Astrocyte of the hippocampus (primary cell): ENCODE measurements at places on chromosomes 2 and 18.

- peak; percentile 75 for DNase-seq
Measured at GRCh38 chr18:42038936-42039335, 83.9 kb downstream of the PIK3C3 start.

DNA sequence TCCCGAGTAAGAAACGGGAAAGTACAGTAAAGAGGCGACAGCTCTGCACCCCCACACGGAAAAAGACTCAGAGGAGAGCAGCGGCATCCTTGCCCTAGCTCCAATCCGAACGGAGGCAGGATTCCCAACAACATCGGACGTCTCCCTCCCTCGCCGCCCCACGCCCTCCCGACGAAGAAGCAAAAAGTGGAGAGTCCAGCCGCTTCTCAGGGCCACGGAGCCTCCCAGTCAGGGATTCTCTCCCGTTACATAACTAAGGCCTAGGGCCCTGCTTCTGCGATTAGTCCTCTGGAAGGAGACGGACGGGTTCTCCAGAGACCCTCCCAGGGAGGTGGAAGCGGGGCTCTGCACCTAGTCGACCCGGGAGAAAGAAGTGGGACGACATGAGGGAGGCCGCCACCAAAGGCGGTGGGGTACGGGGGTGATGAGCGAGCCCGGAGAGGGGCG is 587 bp downstream of the SUMO1 start:
- DNase-seq = peak; percentile 71

- DNase-seq = peak; percentile 51
Measured at GRCh38 chr2:287911-288757, at the start of gene ALKAL2. ALKAL2 (minus strand) TSS chr2:288091; CDS start chr2:287835, 256 bp downstream.

GRCh38 chr2:179107737-179108136 is 57.8 kb upstream of the CCDC141 start:
- no peak for DNase-seq

DNA sequence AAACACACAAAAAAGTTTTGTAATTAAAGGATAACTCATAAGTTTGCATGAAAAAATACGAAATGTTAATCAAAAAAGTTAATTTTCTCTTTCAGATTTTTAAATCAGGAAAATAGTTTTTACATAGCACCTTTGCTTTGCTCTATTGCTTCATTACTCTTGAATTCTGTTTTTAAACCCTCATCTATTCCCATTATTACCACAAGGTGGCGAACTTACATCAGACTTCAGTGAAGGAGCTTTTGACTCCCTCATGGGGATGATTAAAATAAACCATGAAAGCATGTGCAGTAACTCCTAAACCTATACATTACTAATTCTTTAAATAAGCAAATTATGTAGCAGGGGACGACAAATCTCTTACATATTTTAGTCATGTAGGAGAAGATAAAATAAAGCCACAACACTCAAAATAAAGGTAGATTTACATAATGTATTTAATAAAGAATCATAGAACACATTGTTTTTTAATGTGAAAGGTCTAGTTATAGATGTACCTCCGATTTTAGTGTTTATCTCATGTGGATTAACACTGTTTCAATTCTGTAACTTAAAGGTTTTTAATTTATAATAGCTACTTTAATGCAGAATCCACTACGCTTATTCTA is 105.2 kb downstream of the NETO1 start:
- DNase-seq = peak; percentile 79

- DNase-seq = no peak
Measured at GRCh38 chr2:20172273-20173055, 52.5 kb downstream of the SDC1 start.

DNA sequence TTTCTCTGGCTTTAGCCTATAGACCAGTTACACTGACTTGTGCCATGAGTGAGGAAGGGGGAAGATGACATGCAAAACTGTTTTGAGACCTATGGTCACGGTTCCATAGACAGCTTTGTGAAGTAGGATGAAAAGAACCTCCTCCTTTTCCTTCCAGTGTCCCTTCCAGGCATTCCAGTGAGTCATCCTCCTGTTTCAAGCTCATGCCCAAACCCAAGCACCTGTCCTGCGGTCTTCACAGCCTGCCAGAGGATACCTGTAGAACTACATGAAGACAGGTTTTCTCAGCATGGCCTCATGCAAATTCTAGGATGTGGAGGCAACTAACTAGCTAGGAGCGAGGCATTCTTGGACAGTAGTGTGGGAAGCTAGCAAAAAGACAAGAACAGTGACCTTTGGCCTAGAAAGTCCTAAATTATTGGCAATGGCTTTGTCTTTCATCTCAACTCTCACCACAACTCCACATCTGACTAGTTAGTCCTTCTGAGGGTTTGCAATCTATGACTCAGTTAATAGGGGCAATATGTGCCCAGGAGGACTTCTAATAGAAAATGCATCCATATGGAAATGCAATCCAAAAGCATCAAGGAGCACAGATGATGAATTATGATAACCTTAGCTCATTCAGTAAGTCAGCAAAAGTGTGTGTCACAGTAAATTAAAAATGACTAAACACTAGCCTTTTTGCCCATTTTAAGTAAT is 154.7 kb downstream of the RBM43 start:
- DNase-seq = no peak

- DNase-seq = peak; percentile 43
Measured at GRCh38 chr2:112163541-112163981, 25.4 kb downstream of the FBLN7 start.

DNA sequence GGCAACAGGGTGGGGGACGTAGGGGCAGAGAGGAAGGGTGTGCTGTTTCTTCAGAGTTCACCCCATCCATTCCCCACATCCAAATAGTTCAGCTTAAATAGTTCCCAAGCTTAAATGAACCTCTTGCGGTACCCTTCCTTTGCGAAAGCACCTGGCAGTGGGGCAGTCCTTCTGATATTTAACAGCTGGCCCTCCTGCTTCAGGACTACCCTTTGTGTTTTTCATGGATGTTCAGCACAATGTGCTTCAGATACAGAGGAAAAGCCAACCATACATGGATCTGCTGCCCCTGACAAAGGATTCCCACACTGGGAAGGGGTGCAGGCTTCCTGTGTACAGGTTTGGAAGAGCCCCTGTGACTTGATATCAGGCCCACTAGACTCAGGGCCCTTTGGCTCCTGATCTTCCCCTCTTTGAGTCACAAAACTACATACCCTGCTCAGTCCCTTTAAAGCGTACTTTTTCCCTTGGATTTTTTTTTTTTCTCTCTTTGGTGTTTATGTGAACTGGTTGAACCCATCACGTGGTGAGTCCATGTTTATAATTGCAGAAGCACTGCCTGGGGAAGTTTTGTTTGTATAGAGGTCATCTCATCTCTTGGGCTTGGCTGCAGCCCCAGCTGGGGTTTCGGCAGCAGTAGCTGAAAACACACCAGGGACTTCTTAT is 45.3 kb upstream of the IGFBP5 start:
- DNase-seq = no peak

DNA sequence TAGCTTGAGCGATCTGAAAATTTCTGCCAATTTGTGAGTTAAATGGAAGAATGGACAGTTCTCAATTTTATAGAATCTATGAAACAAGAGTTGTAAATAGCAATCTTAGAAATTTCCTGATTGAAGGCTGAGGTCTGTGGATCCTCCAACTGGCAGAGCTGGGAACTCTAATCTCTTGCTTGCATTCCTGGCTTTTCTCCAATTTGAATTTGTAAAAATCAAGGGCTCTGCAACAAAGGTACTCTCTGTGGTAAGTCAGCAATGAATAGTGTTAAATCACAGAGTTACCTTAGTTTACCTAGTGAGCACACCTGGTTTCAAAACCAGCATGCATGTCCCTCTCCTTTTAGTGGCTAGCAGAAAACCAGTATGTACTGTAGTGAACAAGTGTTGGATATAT is 1070.5 kb downstream of the TDRD15 start:
- DNase-seq = no peak

GRCh38 chr2:224196810-224197209 is 157.7 kb upstream of the SERPINE2 start:
- no peak for DNase-seq

DNA sequence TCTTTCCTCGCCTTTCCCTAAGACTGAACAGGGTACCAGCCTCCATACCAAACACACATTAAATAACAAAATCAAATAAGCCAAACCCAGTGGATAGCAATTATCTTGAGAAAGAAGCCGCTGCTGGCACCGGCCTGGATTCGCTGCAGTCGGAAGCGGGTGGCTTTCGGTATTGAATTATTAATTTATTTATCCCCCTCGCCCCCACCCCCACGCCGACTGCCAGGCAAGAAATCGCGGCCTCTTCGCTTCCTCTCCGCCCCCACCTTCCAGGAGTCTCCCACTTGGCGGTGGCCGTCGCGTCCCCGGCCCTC is 370 bp upstream of the ZNF804A start:
- no peak for DNase-seq

DNA sequence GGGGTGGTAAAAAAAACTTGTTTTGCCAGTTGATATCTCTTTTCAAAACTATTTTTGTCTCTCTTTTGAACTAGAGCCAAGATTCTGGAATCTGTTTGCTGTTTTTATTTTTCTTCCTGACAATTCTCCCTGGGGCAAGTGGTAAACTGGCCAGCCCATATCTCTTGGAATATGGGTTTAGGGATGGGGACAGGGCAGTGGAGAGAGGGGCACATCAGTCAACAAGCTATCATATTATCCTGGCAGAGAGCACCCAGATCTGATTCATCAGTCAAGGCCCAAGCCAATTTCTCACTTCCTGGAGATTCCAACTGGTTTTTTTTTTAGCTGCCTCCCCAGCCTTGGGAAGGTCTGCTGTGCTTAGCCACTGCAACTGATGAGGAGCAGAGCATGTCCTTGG is 52.3 kb downstream of the ARHGAP28 start:
- DNase-seq = peak; percentile 43

GRCh38 chr2:237629739-237630138 is 2.4 kb downstream of the LRRFIP1 start:
- DNase-seq = no peak

DNA sequence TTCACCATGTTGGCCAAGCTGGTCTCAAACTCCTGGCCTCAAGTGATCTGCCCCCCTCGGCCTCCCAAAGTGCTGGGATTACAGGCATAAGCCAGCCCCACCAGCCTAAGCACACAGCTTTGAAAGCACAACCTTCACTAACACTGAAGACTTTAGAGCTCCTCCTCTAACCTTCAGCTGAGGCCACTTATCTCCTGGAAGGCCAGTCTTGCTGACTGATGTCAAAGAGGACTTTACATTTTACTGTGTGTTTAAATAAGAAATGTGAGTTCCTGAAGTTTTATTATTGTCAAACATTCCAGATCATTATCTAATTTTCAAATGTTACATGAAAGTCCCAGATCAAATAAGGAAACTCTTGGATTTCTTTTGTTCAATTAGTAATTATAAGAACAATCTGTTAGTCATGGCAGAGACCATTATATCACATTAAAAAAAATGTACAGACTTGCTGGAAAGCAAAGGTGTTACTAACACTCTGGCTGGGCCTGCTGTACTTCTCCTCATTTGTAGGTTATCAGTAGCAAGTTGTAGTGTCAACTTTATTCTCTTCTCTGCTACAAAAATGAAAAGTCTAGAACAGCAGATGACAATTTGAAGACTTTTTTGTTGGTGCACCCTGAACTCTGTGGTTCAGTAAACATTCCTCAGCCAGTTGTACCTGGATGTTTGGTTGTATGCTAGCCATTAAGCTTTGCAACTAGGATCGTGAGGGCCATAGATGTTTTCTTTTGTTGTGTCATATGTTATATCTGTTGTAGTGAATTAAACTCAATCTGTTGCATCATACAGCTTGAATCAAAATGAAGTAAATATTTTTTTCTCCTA is 80.0 kb downstream of the AOX1 start:
- DNase-seq = no peak

DNA sequence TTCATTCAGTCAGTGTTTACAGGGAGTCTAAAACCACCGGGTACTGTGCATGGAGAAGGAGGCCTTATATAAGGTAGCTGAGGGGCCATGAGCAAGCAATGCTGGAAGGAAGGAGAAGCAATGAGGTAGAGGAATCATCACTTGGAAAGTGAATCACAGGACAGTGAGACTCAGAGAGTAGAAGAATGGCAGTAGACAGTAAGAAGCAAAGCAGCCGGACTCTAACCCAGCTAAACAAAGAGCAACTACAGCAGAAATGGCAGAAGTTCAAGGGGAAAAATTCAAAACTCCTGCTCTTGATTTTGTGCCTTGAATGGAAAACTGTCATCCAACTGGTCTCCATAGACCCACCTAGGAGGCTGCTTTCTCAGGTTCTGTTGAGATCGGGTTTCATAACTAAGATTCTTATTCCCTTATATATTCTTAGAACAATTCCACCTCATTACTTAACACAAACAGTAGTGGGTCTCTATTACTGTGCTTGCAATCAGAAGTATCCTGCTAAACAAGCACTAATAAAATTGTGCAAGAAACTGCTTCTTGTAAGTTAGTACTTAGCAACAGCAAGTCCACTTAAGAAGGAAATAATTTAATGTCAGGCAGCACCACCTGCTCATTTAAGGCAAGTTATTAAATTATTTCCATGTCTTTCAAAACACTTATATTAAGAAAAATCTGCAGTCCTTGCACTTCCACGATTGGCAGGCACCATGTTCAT is 68.0 kb downstream of the RBMS1 start:
- DNase-seq = no peak

- no peak for DNase-seq
Measured at GRCh38 chr2:237446338-237446665, 32.3 kb upstream of the COL6A3 start.
